ENCODE measurements at places on chromosomes 5 and 9.

DNA sequence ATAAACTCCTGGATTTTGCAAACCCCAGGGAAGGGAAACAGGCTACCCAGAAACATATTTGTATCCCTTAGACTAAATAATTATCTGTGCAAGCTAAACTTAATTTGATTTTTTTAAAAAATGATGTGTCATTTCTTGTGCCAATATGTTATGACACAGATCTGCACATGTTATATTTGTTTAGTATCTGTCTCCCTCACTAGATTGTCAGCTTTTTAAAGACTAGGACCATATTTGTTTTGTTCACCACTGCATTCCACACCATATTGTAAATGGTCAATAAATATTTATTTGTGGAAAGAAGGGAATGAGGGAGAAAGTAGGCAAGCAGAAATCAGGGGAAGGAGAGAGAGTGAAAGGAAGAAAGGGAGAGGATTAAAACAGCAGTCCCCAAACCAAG, 143.3 kb upstream of the TNPO1 start:
- DNase-seq, result no peak

- no peak for DNase-seq
Observed at GRCh38 chr5:119330367-119331183, 25.2 kb upstream of the TNFAIP8 start.

DNA sequence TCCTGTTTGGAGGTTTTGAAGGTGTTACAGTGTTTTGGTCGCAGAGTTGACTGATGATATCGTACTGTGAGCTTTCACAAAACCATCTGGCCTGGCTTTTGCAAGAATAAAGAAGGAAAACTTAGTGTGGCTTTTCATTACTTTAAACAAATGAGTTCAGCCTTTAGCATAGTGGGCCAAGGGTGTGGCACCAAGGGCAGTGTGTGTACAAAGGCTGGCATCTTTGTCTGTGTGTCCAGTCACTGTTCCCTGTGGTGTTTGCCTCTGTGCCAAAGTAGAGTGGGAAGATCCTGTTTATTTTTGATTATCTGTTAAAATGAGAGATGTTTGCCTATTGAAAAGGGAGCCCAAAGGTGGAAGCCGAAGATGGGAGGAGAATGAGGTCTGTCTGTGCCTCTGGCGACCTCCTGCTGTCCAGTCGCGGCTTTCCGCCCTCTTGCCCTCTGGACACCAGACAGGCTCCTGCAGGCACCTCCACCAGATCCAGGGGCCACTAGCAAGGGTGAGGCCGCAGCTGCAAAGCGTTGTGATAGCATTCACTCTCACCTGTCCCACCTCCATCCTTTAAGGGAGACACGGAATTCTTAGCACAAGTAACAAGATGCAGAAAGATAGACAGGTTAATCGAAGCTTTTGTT, 113.7 kb downstream of the TRIO start:
- no peak for DNase-seq

DNA sequence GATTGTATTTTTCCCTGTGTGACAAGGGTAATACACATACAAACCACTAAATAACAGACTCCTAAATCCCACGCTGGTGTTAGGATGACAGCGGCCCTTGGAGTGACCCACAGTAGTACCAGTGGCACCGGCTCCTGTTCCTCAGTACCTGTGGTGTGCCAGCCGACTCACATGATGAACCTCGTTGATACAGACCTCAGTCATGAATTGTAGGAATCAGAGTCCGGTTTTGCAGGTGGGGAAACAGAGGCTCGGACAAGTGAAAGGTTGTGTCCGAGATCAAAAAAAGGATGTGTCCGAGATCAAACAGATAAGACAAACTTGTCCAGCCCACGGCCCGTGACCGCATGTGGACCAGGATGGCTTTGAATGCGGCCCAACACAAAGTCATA, 78.0 kb downstream of the AMBP start:
- no peak for DNase-seq

DNA sequence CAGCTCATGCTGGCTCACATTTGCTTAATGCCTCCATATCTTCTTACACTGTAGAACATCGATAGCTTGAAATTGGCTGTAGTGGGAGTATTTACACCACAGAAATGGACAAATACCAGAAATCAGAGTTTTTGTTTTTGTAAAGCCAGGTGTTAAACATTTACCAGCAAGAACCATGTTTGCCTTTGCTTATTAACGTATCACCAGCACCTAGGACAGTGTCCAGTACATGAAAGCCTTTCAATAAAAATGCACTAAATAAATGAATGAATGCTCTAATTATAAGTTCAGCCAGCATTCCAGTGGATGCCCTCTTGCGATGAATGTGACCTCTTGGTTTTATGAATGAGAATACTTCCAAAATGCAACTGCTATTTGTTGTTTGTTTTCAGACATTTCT, 140.4 kb upstream of the VLDLR start:
- no peak for DNase-seq

- DNase-seq, result no peak
Observed at GRCh38 chr9:92965061-92965758, 17.9 kb downstream of the FGD3 start.

Data from 8988T (cell line).